ENCODE measurements at places on chromosomes 6 and 20. TPM values are rescaled to one million over a fixed set of nuclear protein-coding genes. Genes with fewer than 3 reads are reported as not detected.

NEDD9 gene
- 3.2 TPM for total RNA-seq

DNA sequence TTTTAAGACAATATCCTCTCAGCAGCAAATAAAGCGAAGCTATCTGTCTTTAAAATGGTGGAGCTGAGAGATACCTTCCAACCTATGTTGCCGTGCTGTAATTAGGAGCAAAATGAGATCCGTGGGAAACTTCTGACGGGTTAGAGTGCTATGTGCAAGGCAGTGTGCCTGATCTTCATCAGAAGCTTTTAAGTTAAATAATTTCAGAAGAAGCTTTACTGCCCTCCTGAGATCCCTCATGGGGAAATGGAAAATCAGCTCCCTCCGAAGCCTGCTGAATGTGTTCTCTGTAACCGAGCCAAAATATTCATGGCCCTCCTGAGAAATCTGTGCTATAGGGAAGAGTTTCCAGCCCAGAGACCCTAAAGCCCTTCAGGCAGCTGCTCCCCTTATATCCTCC lies 43.7 kb upstream of the TBC1D7 start:
- DNase-seq: no peak

- DNase-seq: no peak
Observed at GRCh38 chr6:27889628-27890444, 22.4 kb downstream of the OR2B2 start.

DNA sequence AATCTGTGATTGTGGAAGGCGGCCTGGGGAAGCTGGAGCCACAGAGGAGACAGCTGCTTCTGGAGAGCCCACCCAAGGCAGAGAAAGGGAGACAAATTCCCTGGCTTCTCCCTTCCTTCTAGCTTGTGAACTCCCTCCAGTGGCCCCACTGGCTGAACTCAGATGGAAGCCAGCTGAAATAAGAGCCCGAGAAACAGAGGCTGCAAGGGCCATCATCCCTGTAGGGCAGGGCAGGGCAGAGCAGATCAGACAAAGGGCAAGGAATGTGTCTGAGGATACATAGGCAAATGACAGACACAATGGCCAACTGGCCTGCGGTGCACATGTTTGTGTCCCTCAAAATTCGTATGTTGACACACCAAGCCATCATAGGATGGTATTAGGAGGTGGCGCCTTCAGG lies 25.3 kb downstream of the MDFI start:
- DNase-seq: no peak

Data from endothelial cell (in vitro differentiated cells).